Ecto neural progenitor cell (in vitro differentiated cells): ENCODE measurements at places on chromosomes 2 and 18.

DNA sequence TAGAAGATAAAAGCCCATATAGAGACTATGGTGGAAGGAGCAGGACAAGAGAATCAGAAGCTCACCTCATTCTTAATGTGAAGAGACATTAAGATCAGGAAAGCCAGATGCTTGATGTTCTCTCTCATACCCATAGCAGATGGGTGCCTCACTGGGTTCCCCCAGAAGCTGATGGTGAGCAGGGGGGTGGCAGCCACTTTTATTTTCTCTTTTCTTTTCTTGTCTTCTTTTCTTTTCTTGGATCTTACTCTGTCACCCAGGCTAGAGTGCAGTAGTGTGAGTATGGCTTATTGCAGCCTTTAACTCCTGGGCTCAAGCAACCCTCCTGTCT lies 14.8 kb upstream of the CXCR4 start:
- no peak for DNase-seq

- DNase-seq: no peak
Measured at GRCh38 chr2:223316342-223316741, 264.4 kb downstream of the KCNE4 start.

DNA sequence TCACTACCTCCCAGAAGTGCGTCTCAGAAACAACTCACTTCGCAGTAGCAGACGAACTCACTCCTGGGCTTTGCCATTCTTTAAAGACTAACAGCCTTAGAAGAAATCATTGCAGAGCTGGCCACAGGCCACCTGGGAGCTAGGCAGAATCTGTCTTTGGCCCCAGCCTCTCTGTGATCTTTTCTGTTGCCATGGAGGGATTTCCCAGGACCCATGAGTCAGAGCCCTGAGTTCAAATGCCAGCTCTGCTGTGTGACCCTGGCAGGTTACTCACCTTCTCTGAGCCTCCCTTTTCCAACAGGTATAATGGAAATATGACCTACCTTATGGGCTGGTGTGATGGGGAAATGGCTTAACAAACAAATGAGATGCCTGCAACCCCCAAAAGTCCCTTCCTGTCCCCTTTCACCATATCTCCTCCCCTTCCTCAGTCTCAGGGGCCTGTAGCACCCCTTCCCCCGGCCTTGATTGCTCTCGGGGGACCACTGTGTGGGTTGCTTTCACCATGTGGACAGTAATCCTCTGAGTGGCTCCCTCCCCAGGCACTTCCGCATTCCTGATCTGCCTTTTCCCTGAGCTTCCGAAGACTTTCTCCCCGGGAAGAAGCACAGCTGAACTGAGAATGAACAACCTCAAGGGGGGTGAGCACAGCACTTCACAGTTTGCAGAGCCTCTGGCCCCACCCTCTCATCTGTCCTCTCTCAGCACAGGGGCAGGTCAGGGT lies 34.0 kb upstream of the SLC66A3 start:
- DNase-seq: no peak

- no peak for DNase-seq
Measured at GRCh38 chr2:60474301-60474700, 79.2 kb downstream of the BCL11A start.

- DNase-seq: no peak
Measured at GRCh38 chr18:62525608-62526007, 2.8 kb downstream of the ZCCHC2 start.

DNA sequence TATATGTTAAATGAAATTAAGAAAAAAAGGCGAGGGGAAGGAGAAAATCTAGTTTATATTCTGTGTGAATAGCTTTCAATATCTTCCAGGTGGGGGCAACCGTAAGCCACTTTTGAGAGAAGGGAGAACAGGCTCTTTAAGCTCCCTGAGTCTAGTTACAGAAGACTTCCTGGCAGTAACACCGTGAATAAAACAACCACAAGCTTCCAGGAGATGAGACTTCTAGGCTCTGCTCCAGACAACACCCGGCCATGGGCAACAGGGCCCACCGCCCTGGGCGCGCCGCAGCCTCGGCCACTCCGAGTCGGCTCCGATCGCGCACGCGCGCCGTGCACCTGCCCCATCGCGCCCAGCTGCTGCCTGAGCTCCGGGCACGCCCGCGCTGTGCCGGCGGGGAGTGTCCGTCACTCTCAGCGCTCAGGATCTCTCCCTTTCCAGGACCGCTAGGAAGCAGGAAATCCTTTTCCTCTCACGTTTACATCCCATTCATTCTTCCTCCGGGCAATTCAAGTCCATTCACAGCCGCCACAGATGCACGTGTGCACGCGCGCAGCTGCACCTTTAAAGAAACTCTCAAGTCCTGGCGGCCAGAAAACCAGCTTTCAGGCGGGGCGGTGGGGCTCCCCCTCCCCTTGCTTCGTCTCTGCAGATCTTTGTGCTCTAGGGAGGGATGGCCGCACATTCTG lies 19.4 kb upstream of the PAX3 start:
- DNase-seq: peak; percentile 89

DNA sequence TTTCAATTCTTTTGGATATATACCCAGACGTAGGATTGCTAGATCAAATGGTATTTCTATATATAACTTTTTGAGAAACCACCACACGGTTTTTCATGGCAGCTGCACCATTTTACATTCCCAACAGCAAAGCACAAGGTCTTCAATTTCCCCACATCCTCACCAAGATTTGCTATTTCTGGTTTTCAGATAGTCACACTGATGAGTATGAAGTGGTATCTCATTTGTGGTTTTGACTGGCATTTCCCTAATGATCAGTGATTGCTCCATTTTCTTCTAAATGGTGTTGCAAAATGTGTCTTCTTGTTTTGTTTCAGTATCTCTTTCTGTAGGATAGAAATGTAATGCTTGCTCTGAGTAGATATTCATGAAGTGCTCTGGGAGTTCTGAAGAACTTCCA lies 52.0 kb downstream of the ANKRD44 start:
- no peak for DNase-seq
